ENCODE measurements at places on chromosomes 2 and 18. TPM values are rescaled to one million over a fixed set of nuclear protein-coding genes. Genes with fewer than 3 reads are reported as not detected.

DNA sequence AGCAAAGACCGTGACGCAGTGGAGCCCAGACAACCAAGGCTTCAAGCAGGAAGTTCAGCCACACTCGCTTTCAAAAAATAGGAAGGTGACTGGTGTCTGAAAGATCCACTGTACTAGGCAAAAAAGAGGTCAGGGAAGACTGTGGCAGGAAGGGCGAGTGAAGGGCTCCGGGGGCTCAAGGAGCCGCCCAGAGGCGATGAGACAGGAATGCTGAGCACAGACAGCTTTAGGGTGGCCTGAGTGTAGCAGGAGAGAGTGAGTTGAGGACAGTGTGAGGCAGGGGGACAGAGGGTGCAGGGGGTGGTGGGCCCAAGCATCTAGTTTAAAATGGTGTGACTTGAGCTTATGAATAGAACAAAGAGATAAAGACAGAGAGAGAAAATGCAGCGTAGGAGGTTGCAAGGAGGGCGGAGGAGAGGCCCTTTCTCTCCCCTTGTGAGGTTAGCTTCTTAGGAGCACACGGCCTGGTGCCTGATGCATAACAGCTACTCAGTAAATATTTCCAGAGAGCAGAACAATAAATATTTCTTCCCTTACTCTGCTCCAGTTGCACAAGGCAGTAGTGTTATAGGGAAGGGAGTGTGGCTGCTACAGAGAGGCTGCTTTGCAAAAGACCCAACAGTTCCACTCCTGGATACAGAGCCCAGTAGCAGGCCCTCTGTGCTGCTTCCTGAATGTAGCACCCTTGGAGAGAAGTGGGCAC is 789.7 kb upstream of the RAB6C start:
- DNase-seq = peak; percentile 26

- no peak for DNase-seq
These were observed 398.2 kb downstream of the ADCYAP1 start for GRCh38 chr18:1302861-1303260.

DNA sequence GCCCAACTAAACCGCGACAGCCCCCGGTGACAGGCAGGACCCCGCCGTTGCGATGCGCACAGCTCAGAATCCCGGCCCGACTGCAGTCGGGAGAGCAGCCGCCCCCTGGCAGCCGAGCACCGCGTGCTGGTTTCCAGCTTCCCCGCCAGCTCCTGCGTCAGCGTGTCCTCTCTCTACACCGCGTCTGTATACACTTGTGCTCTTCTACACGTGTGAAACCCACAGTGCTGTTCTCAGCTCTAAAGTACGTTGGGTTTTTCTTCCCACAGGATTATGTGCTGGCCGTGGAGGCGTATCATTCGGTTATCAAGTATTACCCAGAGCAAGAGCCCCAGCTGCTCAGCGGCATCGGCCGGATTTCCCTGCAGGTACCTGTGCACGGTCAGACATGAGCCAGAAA is 54.0 kb downstream of the ADI1 start:
- DNase-seq = no peak

SLC9A4 gene
- total RNA-seq = 0.11 TPM

DHRS9 gene
- total RNA-seq = not detected

CEBPZ gene
- total RNA-seq = 127 TPM

ZNF892 gene
- total RNA-seq = 10.8 TPM

DNA sequence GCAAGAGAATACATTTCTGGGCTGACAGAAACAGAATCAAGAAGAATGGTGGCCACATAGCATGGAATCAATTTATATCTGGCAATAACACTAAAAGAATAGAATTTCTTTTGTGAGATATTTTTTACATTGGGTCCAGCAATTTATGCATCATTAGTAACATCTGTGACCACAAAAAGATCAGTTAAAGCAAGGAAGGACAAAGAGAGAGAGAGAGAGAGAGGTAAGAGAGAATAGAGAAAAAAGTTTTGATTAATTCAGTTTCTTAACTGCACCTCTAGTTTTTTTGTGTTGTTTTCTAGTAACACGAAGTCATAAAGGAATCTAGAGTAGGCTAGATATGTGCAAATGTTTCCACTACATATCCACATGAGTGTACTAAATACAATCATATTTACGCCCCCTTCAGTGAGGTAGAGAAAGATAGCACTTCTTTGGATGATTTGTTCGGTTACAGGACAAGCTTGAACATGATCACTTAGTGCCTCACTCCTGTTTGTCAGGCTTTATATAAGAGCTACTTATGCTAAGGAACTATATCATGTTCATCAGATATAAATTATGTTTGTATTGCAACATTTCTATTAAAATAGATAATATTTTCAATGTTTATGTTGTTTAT is 247.4 kb upstream of the COL3A1 start:
- no peak for DNase-seq

TCF23 gene
- 0.14 TPM for total RNA-seq

CYP27A1 gene
- 9.3 TPM for total RNA-seq

DNA sequence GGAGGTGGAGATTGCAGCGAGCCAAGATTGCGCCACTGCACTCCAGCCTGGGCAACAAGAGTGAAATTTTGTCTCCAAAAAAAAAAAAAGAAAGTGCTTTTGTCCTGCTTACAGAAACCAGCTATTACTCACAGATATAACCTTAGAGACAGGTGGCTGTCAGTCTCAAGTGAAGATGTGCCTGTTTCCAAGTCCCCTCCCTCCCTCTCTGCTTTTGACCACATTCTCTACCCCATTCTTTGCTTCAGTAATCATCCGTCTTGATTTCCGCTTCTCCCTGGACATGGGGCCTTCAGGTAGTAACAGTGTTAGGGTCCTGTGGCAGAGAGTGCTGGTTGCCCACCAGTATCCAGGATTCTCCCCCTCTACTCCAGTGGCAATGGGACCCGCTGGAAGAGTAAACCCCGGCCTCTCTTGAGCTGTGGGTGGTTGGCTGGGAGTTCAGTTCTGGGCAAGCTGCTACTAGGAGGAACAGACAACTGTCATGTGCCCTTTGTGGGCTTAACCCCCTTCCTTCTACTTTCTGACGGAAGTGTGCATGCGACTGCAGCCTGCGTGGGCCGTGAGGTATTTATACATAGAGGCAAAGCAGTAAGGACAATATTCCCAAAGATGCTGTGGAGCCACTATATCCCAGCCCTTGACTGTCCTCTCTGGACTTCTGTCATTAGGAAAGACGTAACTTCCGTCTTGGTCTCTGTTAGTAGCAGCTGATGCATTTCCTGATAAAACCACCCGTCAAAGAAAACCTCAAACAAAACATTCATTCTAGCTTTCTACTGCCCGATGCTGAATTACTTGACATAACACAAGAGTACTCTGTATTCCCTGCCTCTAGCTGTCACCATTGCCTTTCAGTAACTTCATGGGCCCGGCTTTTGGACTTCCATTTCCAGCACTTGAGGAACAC is 17.8 kb downstream of the PDCL3 start:
- no peak for DNase-seq

DNA sequence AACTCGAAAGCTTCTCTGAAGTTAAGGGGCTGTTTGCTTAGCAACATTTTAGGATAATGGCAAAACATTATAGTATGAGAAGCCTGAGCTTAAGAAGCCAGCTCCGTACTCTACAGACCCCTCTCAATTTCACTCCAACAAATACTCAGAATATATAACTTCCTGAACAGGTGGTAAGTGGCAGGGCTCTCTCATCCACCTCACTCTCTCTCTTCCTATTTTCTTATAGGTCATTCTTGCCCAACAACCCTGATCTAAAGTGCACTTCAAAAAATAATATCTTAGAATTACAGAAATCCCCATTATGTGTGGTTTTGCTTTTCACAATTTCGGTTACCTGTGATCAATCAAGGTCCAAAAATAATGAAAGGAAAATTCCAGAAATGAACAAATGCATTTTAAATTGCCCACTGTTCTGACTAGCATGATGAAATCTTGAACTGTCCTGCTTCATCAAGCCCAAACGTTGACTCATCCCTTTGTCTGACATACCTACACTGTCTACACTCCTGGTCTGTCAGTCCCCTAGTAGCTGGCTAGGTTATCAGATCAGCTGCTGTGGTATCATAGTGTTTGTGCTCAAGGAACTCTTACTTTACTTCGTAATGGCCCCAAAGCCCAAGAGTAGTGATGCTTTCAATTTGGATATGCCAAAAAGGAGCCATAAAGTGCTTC is 122.8 kb upstream of the COL5A2 start:
- DNase-seq = no peak

DNA sequence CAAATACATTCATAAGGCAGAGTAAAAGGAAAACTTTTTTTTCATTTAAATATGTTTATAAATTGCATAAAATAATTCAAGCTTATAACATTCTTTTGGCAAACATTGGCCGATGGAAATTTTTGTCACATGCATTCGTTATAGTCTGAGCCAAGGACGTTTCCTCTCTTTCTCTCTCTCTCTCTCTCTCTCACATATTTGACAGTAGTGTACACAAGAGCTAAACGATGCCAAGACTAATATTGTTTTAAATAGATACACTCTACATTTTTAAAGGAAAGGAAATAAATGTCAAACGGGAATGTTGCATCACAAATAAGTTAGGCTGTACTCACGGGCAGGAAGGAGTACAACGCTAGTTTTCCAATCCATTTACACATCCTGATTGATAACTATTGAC is 251.1 kb upstream of the SMIM21 start:
- no peak for DNase-seq

DNA sequence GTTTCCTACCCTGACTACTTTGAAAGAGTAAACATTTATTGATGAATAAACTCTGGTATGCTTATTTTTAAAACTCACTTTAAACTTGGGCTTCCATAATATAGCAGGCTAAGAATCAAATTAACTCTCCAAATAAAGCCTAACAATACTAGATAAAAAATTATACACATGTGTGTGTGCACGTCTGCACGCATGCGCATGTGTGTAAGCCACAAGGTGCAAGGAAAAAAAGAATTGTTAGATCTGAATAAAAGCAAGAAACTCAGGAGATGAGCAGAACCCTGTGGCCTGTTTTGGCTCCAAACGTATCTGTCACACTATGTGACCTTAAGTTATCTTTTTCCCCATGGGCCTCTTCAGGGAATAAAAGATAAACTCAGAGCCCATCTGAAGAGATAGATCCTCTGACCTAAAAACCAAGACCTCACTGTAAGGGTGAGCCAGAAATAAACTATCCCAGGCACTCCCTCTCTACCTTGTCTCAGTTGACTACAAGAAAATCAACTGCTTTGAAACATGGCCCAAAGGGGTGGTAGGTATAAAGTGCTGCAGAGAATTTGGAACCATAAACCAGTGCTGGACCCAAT is 6.3 kb downstream of the HDHD2 start:
- no peak for DNase-seq

ARHGEF33 gene
- 0.57 TPM for total RNA-seq

DNA sequence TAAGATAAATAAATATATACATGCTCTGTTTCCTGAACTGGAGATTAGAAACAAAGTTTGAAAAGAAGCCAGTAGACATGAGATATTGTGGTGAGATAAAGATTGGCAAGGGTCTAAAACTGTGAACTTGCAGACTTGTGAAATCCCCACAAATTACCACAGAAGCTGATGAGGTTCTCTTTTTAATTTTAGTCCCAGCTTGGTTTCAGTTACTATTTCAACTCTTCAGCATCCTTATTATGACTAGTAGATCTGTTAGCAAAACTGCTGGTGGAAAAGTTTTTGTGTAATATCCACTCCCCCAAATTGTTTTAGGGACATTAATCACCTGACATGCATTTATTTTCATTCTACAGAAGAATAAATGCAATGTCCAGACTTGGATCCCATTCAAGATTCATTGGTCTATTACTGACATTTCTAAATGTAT is 20.8 kb downstream of the RASGRP3 start:
- no peak for DNase-seq

GRCh38 chr18:73684647-73685046 is 463.0 kb downstream of the FBXO15 start:
- DNase-seq = no peak

DNA sequence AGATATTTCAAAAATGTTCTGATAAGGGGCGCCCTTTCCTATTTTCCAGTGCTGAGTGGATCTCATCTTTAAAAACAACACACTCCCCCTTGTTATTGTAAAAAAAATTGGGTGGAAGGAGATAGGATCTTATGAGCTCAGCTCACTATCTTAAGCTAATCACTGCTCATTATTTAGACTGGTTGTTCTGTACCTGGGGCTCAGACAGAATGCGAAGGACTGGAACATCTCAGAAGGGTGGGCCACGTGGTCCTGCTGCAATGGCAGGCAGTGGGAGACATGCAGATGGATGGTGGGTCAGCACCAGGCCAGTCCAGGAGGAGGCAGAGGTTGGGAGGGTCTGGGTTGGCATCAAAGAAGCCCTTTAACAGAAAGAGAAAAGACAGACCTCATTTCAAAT is 48.3 kb upstream of the GPR155 start:
- no peak for DNase-seq

DNA sequence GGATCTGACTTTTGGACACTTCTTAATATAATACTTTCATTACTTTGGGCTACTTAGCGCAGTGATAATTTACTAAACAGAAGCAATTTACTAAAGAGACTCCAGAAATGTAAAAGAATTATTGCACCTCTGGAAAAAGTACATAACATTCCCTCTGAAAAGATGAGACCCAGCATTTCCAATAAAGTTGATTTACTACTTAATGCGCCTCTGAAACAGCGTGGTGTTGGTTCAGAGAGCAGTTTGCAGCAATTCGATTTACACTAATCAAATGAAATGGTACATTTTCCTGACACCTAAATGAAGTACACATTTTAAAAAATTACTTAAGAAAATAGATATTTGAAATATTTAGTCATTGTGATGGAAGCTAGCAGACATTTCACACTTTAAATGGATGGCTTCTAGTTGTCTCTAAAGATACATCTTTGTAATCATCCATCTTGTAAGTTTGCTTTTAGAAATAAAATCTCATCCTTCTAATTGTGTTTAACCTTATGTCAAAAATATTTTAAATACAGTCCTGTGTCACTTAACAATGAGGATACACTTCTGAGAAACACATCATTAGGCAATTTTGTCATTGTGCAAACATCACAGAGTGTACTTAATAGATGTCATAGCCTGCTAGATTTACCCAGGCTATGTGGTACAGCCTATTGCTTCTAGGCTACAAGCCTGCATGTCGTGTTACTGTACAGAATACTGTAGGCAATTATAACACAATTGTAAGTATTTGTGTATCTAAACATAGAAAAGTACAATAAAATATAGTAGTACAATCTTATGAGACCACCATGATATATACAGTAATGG is 284.6 kb upstream of the UBE2E3 start:
- DNase-seq = no peak

ANKRD53 gene
- total RNA-seq = 0.39 TPM

Measured in WTC11 (cell line).